Stimulated activated CD8-positive, alpha-beta memory T cell treated with anti-CD3 and anti-CD28 coated beads, Interleukin-4, amount 100 ng/mL, for 48 hours (primary cell): ENCODE measurements at places on chromosomes 3 and 15.

- no peak for DNase-seq
Observed at GRCh38 chr3:151559736-151560135, 98.9 kb upstream of the IGSF10 start.

DNA sequence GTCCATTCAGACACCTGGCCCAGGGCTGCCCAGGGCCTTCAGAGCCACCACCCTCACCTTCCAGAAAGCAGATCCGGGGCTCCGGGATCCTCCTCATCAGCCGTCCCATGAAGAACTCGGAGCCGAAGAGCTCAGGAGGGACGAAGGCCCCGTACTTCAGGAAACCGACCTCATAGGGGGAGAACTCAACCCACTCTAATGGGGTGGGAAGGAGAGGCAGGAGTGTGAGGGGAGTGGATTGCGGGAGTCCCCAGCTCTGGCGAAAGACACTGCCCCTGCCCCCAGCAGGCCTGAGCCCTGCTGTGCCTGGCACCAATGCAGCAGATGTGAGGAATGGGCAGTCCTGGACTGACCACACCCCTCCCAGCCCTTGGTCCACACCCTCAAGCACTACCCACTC, 22.6 kb downstream of the PLA2G4D start:
- DNase-seq: peak; percentile 11

- no peak for DNase-seq
Observed at GRCh38 chr15:99275061-99275460, 23.8 kb downstream of the LRRC28 start.

GRCh38 chr15:68279779-68280753, 2.5 kb downstream of the FEM1B start:
- DNase-seq: no peak

DNA sequence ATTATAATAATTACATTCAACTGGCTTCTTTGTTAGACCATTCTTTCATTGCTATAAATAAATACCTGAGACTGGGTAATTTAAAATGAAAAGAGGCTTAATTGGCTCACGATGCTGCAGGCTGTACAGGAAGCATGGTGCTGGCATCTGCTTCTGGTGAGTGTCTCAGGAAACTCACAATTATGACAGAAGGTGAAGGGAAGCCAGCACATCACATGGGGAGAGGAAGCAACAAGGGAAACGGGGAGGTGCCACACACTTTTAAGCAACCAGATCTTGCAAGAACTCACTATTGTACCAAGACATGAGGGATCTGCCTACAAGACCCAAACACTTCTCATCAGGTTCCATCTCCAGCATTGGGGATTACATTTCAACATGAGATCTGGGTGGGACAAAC, 413.1 kb upstream of the ARRDC4 start:
- DNase-seq: no peak

- peak; percentile 58 for DNase-seq
Observed at GRCh38 chr15:34582461-34583371, 735 bp downstream of the GOLGA8B start.

GRCh38 chr3:69014022-69014580, 617 bp upstream of the EOGT start:
- no peak for DNase-seq

GRCh38 chr3:129602730-129603560, 3.5 kb downstream of the PLXND1 start:
- DNase-seq: no peak

DNA sequence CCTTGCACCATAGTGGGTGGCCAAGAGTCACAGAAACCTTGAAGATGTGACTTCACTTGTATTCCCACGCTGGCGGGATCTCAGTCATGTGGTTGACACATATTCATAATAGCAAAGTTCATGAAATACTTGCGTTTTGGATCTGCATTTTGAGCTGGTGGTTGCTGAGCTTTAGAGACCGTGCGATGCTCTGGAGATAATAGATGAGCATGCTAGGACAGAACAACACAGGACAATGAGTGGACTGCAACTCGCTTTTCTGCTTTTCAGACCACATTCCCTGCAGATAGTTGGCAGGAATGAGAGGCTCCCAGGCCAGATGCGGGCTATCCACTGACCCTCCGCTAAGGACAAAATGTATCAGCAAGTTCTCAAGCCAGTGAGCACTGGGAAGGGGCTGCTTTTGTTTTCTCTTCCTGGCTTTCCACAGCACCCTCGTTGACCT, 13.8 kb upstream of the STARD5 start:
- DNase-seq: no peak

GRCh38 chr3:173993299-173993698, 595.8 kb downstream of the NLGN1 start:
- no peak for DNase-seq

DNA sequence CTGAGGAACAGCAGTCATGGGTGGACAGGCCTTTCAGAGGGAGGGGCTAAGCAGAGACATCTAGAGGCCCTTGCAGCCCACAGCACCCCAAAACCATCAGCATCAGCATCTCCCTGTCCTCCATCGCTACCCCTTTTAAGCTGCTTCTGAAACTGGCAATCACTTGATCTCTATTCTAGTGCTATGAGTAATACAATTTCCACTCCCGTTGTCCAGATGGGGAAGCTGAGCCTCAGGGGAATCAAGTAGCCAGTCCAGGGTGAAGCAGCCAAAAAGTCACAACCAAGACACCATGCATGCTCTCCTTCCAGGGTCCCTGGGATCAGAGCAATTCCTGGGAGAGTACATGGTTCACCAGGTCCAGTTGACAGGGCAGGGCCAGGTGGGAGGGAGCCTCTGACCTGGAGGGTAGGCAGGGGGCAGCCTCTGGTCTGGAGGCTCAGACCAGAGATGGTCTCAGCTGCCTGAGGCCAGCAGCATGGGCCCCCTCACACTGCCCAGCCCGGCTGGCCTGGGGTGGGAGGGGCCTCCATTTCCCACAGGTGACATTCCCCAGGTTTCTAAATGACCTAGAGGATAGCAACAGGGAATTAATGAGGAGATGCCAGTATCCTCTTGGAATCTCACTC, 30.0 kb downstream of the KLHL25 start:
- DNase-seq: no peak

- DNase-seq: no peak
Observed at GRCh38 chr3:164365242-164365641, 713.1 kb downstream of the SI start.

DNA sequence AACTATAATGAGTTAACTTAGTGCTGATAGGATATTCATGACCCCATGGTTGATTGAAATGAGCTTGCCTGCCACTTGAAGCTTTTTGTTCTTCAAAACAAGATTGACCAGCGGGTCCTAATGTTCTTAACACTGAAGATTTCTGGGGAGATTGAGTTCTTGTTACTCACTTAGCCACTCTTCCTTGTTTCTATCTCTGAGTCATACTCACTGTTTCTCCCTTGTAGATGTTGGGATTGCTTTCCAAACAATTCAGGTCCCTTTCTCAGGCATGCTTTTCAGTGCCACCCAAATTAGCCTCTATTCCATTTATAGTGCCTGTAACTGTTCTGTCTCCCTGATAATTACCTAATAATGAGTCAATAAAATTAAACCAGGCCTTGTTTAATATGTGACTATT, 517.0 kb downstream of the SQOR start:
- DNase-seq: no peak

DNA sequence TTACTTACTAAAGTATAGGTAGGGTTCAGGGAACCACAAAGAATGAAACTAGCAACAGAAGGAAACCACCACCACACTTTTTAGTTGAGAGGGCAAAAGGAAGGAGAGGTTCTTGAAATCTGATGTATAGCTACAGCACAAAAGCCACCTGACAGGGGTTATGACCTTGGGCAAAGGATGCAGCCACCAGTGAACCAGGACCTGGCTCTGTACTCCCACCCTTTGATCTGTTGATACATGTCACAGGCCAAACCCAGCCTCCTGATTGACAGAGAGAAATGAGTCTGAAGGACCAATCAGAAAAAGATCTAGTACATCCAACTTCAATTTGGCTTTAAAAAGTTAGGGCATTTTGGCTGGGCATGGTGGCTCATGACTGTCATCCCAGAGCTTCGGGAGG, 20.0 kb upstream of the BLM start:
- DNase-seq: no peak

DNA sequence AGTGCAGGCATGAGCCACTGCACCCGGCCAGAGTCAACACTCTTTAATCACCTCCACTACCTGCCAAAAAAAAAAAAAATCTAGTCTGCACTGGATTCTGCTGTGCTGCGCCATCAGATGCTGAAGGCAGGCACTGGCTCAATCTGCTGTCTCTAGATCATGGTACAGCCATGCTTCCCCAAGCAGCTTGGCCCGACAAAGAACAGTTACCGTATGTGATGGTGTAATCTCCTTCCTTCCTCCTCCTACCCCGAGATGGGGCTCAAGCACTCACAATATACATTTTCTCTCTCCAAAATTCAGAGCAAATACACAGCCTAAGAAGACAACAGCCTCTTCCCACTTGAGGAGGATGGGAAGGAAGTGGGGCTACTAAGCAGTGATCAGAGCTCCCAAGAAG, 45.1 kb downstream of the DAPK2 start:
- DNase-seq: no peak

GRCh38 chr3:24460974-24461373, 33.7 kb downstream of the THRB start:
- no peak for DNase-seq

- no peak for DNase-seq
Observed at GRCh38 chr15:69194025-69194827, 33.8 kb downstream of the GLCE start.

- DNase-seq: no peak
Observed at GRCh38 chr15:99180086-99180963, 69.1 kb downstream of the TTC23 start.

- DNase-seq: peak; percentile 51
Observed at GRCh38 chr3:53102601-53103147, 27.6 kb downstream of the RFT1 start.

DNA sequence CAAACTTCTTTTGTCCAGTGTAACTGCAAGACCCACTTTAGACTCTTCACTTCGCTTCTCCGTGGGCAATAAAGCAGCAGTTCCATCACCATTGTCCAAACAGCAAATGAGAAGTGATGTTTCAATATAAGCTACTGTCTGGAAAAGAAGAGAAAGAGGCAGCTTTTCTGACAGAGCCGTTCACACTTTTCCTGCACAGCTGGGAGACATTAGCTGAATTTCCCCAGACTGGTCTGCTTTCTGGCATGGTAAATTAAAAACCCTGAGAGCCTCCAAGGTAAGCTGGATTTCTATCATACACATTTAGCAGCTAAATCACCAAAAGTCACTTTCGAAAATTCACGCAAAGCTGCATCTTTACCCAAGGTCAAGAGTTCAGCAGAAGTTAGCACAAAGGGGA, 108.5 kb upstream of the CMC1 start:
- no peak for DNase-seq

DNA sequence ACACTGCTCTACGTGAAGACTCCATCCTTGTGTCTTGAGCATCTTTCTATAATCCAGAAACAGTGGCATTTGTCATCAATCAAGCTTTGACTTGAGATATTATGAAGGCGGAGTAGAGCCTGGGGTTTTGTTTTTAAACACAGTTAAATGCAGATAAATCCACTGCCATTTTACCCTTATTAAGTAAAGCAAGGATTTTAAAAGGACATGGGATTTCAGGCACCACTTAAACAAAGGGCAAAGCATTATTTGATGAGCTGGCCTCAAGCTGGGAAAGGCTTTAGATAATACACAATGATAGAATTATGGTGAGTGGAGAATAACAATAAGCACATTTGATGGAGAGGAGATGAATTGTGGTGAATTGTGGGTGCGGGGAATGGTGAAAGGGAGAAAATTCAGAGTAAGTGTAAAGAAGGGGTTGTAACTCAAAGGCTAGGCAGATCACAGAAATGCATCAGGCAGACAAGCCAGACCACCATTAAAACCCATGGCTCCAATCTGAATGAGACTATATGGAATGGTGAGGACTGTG, 54.9 kb upstream of the GLCE start:
- DNase-seq: no peak

DNA sequence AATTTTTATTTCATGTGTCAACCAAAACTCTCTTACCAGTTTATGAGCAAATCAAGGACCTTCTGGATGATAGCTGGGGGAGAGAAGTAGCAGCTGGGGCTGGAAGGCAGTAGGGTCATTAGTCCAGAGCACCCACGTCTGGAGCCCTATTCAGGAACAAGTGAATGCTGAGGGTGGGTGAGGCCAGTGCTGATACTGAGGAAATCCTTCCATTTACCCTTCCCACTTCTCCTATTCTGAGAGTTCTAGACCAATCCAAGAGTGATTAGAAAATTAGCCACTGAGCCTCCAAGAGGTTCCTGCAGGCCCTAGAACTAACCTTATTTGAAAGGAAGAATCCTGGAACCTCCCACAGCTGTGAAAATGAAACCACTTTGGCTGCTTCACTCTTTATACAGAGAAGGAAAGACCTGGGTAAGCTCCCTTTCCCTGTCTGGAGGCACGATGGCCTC, 46.2 kb upstream of the VILL start:
- DNase-seq: no peak

DNA sequence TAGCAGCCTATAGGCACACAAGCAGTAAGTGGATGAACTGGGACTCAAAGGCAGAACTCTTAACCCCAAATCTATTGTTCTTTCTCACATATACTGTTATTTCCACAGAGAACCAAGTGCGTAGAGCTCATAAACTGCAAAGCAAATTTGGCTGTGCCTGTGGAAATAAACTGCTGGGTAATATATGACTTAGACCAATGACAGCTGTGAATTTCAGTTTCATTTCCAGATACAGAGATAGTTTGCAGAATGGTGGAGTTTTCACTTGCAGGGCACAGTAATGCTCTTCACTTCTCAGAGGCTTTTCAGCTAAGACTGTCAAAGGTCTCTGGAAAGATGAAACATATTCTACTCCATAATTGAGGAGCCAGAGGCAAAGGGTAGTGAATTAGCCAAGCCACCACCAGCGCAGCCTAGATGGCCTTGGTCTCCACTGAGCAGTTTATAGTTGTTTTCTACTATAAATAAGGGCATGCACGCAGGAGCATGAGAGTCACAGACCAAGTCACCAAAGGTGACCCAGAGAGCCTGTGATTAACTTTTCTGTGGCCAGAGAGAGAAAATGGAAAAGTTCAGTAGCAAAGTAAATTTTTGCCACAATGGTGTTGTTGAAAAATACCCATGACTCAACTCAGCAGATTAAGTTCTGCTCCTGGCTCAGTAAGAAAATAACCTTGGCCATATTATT, 180.7 kb upstream of the GRM7 start:
- no peak for DNase-seq

DNA sequence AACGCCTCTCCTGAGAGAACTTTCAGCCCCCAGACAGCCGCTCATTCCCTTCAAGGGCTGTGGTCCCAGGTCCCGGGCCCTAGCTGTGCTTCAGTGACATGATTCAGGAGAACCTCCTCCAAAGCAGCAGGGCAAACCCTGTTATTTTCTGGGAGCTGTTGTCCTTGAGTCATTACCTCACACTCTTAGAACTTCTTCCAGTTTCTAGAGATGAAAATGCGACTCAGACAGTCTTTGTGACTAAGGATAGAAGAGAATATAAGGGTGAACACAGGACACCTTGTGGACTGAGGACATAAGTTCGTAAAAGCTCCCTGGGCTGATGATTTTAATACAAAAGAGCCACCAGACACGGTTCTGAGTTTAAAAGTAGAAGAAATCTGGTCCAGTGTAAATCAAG, 203.8 kb downstream of the RORA start:
- no peak for DNase-seq
